ENCODE measurements at places on chromosomes 6 and 20. TPM values are rescaled to one million over a fixed set of nuclear protein-coding genes. Genes with fewer than 3 reads are reported as not detected.

The TGM3 gene
- 0.08 TPM for total RNA-seq

The MMP24 gene
- 0.16 TPM for total RNA-seq

- DNase-seq, result peak; percentile 45
Measured at GRCh38 chr6:148273962-148274752, 68.5 kb upstream of the SASH1 start.

GRCh38 chr6:22294301-22294700, 2.5 kb downstream of the PRL start:
- DNase-seq, result no peak

DNA sequence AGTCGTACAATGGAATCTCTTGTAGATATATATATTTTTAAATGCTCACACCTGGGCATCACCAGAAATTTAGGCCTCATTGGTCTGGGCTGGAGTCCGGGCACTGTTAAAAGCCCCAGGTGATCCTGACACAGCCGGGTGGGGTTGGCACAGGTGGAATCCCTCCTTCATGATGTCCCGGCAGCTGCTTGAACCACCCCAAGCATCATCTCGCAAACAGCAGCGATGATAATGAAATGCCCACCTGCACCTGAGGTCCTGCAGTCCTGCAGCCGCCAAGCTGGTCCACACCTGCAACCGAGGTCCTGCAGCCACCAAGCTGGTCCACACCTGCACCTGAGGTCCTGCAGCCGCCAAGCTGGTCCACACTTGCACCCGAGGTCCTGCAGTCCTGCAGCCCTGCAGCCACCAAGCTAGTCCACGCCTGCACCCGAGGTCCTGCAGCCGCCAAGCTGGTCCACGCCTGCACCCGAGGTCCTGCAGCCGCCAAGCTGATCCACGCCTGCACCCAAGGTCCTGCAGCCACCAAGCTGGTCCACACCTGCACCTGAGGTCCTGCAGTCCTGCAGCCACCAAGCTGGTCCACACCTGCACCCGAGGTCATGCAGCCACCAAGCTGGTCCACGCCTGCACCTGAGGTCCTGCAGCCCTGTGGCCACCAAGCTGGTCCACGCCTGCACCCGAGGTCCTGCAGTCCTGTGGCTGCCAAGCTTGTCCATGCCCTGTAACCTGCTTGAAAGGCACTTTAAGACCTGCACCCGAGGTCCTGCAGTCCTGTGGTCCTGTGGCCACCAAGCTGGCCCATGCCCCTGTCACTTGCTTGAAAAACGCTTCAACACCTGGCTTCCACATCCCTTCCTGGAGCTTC, 261.2 kb downstream of the DLL1 start:
- DNase-seq, result no peak

GRCh38 chr6:92989656-92990055, 429.7 kb downstream of the EPHA7 start:
- DNase-seq, result no peak

DNA sequence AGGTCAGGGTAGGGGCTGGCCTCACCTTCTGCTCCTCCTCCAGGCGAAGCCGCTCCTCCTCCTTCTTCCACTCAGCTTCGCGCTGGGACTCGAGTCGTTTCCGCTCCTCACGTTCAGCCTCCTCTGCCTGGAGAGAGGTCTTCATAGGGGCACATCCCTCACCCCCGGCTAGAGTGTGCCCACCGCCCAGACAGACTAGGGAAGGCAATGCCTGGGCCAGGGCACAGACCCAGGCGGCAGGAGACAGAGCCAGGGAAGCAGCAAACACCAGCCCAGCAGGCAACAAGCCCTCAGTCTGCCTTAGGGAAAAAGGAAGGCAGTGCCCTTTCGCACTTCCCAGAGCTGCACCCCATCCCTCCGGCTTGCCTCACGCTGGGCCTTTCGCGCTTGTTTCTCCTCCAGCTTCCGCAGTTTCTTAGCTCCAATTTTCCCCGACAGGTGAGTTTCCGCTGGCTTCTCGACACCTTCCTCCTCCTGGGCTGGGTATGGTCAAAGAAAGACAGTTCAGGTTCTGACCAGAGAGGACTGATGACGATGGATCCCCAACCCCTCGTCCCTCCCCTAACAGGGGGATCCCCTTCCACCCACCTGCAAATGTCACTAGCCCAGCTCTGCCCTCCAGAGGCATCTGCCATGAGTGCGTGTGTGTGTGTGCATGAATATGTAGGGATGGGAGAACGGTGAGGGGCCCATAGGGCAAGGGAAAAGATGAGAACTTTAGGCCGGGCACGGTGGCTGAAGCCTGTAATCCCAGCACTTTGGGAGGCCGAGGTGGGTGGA, 4.3 kb downstream of the DDRGK1 start:
- no peak for DNase-seq

DNA sequence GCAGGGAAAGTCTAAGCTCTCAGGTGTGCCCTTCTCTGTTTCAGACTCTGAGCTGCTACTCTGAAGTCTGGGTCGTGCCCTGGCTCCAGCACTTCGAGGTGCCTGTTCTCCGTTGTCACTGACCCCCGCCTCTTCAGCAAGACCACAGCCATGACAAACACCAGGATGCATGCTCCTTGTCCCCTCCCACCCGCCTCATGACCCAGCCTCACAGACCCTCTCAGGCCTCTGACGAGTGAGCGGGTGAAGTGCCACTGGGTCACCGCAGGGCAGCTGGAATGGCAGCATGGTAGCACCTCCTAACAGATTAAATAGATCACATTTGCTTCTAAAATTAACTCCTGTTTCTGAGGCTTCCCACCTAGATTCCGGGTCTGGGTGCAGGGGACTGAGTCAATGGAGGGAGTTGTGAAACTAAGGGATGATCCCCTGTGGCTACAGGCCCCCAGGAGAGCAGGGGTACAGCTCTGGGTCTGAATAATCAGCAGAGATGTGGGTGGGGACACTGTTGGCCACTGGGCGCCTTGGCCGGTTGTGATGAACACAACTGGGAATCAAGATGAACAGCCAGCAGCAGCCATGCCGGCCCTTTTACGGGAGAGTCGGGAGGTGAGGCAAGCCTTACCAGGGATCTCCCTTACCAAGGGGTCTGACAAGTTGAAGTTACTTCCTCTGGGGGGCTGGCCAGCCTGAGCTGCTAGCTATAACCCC, 10.7 kb downstream of the CST7 start:
- DNase-seq, result no peak
